ENCODE measurements at places on chromosomes 1 and 21.

GRCh38 chr1:200526709-200527612 is 93.6 kb downstream of the KIF14 start:
- no peak for DNase-seq

DNA sequence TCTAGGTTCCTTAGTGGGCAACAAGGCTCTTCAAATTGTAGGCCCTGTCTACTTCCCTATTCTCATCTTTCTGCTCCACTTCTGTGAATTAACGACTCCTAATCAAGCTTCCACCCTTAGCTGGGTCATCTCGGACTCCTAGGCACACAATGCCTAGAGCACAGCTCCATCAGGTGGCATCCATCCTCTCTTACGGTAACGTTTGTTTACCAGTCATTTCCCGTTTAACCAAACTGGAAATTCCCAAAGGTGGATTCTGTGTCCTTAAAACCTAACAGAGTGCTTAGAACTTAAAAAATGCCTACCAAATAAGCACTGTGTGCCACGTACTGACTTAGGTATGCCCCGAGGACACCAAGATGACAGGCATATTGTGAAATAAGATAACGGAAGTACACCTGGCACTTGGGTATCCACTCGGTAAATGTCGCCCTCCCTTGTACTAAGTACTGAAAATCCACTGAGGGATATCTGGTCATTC is 1.5 kb downstream of the PARP1 start:
- DNase-seq: no peak

- no peak for DNase-seq
Measured at GRCh38 chr1:74703386-74704182, 29.3 kb downstream of the CRYZ start.

GRCh38 chr1:193676996-193677549 is 490.7 kb upstream of the B3GALT2 start:
- no peak for DNase-seq

- peak; percentile 62 for DNase-seq
Measured at GRCh38 chr1:86419277-86419903, 4.6 kb upstream of the CLCA2 start.

DNA sequence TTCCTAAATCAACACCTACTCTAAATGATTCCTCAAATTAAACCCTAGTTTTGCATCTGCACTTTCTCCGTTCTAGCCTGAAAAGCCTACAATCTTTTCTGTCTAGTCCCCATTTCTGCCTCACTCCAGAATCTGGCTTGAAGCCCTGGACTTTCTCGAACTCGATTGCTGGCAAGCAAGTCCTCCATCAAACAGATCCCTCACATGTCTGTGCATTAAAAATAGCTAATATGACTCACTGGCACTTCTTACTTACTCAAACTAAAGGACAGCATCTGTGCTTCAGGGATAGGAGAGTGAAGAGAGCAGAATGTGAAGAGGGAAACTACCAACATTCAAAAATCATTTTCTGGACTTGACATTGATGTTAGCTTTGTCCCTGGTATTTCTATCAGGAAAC is 51.8 kb upstream of the CXADR start:
- DNase-seq: no peak

DNA sequence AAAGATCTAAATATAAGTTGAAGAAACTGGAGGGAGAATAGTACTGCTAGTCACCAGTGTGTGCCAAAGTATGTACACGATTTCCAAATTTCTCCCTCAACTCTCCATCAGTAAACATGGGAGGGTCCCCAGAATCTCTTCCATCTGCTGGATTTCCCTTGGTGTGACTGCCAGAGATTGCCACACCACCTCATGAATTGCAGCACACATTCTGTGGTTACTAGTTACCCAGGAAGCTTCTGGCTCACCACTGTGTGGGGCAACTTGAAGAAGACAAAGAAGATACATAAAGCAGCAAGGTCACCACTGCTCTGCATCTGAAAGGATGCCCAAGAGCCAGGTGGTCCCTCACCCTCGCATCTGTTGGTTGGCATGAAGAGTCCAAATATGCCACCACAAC is 191.7 kb upstream of the ESRRG start:
- no peak for DNase-seq

- DNase-seq: no peak
Measured at GRCh38 chr1:24109686-24110475, 2.1 kb downstream of the MYOM3 start.
